Activated T-cell treated with anti-CD3 and anti-CD28 coated beads for 1 hour (primary cell): ENCODE measurements at places on chromosomes 3 and 15.

DNA sequence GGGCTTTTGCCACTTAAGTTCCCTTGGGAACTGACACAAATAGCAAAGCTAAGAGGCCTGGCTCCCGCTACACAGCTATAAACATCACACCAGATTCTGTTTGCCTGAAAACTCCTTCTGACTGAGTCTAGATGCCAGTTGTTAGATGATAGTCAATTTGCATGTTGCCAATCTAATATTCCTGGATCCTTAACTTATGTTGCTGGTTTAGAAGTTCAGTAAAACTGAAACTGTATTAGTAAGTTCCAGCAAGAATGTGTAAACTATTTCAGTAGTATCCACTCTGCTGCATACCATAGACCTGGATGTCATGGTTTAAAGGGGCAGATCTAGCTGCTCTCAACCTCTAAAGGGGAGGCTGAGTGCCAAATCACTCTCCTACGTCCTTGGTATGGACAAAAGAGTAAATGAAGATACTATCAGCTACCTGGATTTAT lies 27.1 kb upstream of the LACTB start:
- DNase-seq, result no peak

DNA sequence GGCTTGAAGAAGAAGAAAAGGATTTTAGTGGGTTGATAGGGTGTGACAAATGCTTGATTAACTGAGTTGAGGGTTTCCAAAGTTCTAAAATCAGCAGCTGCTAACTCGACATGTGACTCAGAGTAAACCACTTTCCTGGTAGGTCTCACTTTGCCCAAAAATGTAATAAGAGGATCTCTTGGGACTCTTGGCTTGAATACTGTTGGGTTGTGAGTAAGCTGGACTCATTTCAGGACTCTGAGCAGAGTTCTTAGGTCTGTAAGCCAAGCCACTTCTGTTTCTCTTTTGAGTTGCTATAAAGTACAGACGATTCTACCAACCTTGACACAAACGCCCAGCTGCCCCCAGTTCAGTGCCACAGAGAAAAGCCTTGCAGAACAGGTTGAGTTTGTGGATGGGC lies 241.1 kb downstream of the ZNF621 start:
- DNase-seq, result no peak

- no peak for DNase-seq
Measured at GRCh38 chr3:27185231-27185989, 183.8 kb downstream of the NEK10 start.

GRCh38 chr15:48324949-48325348 lies 6.3 kb upstream of the DUT start:
- no peak for DNase-seq

- DNase-seq, result peak; percentile 12
Measured at GRCh38 chr3:105367406-105368213, 901 bp downstream of the ALCAM start.

DNA sequence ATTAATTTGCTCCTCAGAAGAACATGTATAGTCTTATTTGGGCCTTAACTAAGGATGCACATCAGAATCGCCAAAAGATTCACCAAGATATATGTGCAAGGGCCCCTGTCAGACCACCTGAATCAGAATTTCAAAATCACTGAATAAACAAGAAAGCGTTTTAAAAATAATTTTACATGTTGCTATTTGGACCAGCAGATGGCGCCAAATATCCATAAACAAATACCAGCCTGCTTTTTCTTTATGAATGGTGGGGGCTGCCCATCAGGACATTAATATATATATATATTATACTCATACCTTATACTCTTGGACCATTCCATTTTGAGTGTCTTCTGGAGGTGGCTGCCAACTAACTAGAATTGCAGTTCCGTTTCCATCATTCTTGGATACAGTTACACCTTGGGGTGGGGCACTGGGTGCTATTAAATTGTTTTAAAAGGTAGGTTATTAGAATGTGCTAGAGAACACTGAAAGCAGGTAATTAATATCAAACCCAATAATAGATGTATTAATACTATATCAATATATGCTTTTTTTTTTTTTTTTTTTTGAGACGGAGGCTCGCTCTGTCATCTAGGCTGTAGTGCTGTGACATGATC lies 1108.3 kb downstream of the ROBO1 start:
- DNase-seq, result no peak

DNA sequence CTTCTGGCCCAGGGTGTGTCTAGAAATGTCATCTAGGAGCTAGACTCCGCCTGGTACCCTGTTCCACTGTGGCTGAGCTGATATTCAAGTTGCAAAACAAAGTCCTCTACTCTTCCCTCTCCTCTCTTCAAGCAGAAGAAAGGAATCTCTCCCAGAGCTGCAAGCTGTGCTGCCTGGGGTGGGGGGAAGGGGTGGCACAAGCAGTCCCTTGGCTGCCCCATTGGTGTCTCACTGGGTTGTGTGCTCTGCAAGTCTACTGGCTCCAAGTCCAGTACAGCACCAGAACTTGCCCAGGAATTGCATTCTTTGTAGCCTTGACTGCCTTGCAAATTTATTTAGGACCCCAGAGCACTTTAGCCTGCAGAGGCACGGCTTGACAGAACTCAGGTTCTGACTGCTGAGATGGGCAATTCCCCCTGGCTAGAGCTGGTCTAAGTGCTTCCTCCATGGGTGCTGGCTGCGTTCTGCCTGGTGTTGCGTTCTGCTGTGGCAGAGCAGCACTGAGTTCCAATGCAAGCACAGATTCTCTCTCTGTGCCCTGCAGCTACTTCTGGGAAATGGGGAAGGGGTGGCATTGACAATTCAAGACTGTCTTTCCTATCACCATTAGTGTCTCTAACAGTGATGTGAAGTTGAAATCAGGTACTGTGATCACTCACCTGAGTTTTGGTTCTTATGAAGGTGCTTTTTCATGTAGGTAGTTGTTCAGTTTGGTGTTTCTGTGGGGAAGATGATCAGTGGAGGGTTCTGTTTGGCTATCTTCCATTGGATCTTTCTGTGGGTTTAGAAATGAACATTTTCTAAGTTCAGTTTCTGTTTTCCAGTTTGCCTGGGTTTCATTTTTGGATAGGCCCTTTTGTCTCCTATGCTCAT lies 39.5 kb downstream of the OXSR1 start:
- DNase-seq, result no peak

GRCh38 chr3:74640211-74640610 lies 25.8 kb upstream of the CNTN3 start:
- no peak for DNase-seq

DNA sequence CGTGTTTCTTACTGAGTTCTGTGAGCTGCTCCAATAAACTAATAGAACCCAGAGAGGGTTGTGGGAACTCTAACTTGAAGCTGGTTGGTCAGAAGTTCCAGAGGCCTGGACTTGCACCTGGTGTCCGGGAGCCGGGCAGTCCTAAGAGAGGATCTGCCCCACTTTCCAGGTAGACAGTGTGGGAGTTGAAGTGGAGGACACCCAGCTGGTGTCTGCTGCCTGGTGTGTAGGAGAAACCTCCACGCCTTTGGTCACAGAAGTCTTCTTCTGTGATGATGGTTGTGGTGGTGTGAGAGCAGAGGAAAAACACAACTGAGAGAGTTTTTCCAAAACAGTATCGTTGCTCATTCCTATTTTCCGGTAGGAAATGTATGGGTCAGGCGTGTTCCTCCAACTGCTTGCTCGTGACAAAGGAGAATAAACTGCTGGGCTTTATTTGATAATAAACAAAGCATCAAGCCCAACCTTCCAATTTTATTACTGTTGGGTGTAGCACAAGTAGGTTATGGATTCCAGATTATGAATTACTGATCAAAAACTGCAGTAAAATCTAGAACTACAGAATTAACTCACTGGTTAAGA lies 137.0 kb downstream of the KLF13 start:
- no peak for DNase-seq

- no peak for DNase-seq
Measured at GRCh38 chr15:87747087-87747486, 509.5 kb downstream of the NTRK3 start.

- DNase-seq, result no peak
Measured at GRCh38 chr3:177541541-177541940, 344.3 kb upstream of the TBL1XR1 start.

DNA sequence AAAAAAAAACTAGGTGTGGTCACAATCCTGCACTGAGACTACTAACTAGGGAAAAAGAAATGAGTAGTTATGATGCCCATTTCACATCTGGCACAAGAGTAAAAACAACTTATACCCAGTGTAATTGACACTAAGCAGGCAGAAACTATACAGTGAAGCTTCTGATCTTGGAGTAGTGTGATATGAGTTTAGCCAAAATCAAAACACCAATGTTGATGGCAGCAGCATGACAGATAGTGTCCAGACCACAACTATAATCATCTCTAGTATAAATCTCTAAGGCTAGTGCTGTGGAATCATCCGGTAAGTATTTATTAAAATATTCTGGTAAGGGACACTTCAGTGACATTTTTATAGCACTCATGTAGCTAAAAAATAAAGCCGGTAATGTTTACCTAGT lies 108.5 kb upstream of the EPHA6 start:
- no peak for DNase-seq

GRCh38 chr15:92068121-92068520 lies 214.6 kb downstream of the SLCO3A1 start:
- no peak for DNase-seq

- DNase-seq, result no peak
Measured at GRCh38 chr3:101950510-101950909, 101.2 kb downstream of the NFKBIZ start.

DNA sequence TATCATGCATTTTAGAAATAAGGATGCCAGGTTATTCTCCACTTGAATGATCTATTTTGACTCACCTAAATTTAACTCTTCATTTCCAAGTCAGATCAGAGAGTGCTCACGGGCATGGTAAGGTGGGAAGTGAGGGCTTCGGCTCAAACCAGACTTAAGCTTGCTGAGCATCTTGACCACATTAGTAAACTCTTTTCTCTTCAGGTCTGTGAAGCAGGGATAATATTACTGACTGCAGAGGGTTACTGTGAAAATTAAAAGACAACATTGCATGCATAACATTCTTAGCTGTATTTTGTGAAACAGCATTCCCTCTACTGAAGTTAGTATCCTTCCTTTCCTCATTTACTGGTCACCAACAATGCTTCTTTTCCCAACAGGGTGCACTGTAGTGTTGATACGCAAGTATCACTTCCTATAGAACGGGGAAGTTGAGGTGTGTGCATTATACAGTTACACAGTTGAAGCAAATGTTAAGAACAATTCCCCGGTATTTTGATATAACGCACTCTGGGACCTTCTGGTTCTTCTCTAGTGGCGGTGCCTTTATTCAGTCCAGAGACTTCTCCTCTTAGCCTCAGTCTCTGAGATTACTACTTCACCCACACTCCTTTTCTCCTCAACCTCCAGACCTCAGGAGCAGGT lies 74.1 kb upstream of the MNS1 start:
- DNase-seq, result no peak

DNA sequence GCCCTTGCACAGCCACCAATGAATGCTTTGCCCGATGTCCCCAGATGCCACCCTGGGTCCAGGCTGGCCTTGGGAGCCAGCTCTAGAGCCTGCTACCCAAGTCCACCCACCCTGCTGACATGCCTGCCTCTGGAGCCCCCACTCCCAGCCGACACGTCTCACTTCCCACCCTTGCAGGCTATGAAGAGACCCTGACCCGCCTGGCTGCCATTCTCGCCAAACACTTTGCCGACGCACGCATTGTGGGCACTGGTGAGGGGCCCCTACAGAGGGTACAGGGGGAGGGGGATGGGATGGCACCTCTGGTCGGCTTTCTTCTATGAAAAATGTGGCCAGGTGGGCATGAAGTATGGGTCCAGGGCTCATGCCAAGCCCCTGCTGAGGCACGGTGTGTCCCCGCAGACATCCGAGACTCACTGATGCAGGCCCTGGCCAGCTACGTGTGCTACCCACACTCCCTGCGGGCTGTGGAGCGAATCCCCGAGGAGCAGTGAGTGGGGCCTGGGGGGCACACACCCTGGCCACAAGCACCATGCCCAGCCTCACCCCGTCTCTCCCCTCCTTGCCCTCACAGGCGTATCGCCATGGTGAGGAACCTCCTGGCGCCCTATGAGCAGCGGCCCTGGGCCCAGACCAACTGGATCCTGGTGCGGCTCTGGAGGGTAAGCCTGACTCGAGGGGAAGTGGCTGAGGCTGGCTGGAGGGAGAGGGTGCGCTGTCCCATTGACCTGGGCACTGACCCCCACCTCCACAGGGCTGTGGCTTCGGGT lies 6.0 kb downstream of the AMIGO3 start:
- no peak for DNase-seq

GRCh38 chr3:116947148-116947547 lies 237.6 kb downstream of the TUSC7 start:
- no peak for DNase-seq

- DNase-seq, result no peak
Measured at GRCh38 chr15:55183679-55184078, 13.1 kb downstream of the RSL24D1 start.

- no peak for DNase-seq
Measured at GRCh38 chr3:4533489-4534443, 40.6 kb downstream of the ITPR1 start.

GRCh38 chr15:29788433-29789034 lies 33.7 kb downstream of the TJP1 start:
- no peak for DNase-seq

GRCh38 chr3:120281261-120281660 lies 3.8 kb downstream of the GPR156 start:
- no peak for DNase-seq

- no peak for DNase-seq
Measured at GRCh38 chr3:52091586-52092270, 35.4 kb upstream of the DUSP7 start.

- no peak for DNase-seq
Measured at GRCh38 chr3:95302044-95302443, 1239.2 kb downstream of the NSUN3 start.

DNA sequence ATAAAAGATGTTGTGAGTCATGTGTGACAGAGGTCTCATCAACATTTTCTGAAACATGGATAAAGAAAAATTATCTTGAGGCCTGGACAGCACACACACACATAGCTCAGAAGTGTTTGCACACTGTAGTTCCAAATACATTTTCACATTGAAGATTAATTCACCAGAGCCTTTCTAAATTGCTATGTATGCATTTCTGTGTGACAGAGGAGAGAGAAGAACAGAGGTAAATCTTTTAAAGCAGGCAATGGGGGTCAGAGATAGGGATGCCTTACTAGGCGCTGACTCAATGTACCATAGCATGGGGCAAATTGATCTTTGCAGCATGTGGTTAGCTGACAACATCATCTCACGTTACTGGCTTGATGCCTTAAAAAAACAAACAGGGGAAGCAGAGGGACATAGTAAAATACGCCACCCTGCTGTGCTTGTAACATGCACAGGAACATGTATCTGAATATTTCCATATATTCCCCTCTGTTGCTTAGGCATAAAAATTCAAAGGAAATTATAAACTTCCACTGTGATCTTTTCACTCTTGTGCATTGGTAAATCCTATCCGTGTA lies 7.7 kb downstream of the POU1F1 start:
- no peak for DNase-seq

DNA sequence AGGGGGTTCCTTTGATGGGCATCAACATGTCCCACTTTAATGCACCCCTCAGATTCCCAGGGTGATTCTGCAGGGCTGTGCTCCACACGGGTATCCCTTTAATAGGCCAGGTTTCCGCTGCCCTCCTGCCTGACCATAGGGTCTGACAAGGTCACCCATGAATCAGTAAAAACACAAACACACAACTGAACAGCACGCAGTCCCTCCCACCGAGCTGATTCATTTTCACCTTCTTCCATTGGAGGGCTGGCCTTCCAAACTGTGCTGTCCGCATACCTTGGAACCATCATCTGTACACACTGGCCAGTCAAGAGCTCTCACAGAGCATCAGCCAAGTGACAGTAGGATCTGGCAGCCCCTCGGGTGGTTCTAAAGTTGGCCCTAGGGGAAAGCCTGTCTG lies 93.7 kb downstream of the FBLN2 start:
- DNase-seq, result no peak

GRCh38 chr15:92365084-92365483 lies 28.6 kb upstream of the ST8SIA2 start:
- no peak for DNase-seq

GRCh38 chr3:16788440-16789056 lies 96.2 kb upstream of the PLCL2 start:
- DNase-seq, result no peak
